ENCODE measurements at places on chromosomes 3 and 15.

DNA sequence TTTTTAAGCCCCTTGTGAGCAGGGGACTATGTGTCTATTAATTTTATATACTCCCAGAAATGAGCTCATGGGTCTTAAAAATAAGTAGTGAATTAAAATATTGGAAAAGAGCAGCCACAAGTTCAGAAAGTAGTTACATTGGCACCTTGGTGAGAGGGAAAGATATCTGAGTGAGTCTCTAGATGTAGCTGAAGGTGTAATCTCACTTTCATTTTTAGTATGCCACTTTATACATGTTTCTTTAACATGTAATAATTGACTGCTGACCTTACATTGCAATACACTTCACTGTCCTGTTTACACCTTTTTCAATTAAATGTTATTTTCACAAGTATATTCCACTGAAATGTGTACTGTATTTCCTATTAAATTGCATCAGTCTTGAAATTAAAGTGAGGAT is 12.1 kb upstream of the PAK6 start:
- no peak for DNase-seq

DNA sequence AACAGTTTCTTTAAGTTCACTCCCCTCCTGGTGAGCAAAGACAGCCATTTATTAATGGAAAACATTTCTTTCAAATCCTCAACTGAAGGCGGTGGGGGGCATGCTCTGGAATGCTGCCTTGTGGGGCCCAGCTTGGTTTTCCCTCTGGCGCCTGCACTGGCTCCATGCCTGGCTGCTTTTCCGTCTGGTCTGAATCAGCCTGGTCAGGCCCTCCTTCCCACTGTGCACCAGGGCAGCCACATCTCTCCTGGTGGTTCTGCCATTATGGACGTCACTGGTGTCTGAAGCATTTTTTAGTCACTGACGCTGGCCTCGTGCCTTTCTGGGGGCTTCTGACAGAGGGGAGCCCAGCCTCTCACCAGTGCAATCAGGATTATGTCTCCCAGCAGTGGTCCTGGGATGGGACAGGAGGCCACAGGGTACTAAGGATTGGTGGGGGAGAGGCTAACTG is 57.6 kb upstream of the APEH start:
- no peak for DNase-seq

DNA sequence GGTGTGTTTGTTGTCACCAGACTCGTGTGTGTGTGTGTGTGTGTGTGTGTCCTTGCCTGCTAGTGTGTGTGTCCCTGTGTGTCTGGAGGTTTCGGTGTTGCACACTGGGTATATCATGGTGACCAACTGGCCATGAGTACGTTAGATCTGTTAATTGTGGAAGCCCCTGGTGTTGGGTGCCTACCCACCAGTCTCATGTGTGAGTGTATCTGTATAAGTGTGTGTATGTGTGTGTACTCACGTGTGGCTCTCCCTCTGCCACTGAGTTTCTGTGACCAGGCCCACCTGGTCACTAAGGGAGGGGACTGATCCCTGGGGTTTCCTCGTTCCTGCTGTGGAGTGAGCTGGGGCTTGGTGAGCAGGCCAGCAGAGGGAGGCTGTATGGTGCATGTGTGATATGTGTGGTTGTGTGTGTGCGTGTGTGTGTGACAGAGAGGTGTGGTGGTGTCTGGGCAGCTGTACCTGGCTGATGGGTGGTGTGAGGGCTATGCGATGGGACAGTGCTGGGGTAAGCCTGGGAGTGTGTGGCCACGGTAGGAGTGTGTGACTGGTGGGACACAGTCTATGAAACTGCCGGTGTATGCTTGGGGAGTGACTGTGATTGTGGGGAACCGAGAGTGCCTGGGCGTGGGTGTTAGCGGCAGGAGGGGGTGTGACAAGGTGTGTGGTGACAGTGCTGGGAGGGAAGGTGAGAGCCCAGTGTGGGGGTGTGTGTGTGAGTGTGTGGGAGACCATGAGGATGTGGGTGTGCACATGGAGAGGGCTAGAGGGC is 1.8 kb downstream of the PRKCD start:
- no peak for DNase-seq

DNA sequence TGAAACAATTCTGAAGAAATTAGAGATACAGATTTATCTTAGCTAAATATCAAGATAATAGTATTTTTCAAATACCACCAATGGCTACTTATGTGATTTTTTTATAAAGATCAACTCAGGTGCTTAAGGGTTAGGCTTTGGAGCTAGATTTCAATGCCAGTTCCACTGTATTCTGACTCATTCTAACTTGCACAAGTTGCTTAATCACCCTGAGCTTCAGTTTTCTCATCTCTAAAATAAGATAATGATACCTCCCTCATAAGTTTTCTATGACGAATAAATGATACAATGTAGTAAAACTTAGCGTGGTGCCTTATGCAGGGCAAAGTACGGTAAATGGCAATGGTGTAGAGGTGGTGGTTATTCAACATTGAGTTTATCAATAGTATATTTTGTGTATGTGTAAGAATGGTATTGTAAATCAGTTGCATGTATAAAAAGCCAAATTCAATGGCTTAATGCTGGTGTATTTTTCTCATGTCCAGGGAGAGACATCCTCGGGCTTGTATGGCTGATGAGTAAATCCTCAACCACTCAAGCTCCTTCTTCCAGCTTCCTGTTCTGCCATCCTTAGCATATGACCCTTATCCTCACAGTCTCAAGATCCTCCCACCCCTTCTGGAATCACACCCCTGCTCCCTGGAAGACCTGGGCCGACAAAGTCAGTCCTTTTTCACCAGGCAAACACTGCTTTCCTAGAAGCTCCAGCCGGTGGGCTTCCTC is 505.9 kb upstream of the CFAP20DC start:
- DNase-seq = no peak

DNA sequence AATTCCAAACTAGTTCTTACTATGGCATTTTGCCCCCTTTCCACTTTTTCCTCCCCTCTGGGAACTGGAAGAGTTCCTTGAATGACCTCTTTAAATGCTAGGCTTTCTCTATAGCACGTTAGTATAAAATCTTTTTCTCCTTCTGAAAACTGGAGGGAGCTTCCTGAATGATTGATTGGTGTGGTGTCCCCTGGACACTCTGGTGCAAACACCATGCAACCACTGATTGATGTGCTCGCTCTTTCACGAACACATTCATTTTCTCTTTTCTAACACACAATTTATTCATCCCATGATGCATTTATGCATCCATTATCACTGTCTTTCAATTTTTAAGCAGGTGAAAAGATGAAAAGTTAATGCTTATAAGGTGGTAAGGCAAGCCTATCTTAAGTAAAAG is 159.1 kb upstream of the NANOGP8 start:
- DNase-seq = no peak

DNA sequence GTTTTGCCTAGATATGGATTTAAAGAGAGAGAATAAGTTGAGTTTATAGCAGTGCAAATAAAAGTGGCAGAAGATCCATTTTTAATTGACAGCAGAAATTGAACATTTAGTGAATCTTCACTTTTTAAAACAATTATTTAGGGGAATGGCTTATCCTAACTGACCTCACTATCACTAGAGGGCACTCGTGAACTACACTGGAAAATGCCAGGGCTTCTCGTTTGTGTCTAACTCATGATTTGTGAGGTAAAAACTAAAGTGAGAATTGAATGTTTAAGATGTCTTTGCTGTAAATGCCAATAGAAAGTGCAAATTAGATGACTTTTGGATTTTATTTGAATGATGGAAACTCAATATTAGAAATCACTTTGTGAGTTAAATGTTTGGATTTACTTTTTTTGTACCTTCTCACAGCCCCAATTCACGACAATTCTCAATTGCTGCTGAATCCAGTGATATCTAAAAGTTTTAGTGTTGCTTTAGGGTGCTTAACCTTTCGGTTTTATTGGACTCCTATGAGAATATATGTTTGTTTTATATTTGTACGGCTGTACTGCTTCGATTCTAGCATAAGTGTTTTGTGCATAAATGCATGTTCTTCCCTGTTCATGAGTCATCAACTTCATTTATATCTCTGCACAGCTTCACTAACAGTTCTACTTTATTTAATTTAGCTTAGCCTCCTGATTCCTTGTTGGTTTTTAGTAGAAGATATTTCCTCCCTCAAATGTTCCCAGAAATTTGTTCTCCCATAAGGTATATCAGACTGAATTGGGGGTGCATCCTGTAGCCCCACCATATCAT is 462.1 kb downstream of the MFSD1 start:
- DNase-seq = peak; percentile 53
